ENCODE measurements at places on chromosomes 6 and 20.

GRCh38 chr6:83976037-83976755, 57.4 kb upstream of the MRAP2 start:
- DNase-seq, result no peak

DNA sequence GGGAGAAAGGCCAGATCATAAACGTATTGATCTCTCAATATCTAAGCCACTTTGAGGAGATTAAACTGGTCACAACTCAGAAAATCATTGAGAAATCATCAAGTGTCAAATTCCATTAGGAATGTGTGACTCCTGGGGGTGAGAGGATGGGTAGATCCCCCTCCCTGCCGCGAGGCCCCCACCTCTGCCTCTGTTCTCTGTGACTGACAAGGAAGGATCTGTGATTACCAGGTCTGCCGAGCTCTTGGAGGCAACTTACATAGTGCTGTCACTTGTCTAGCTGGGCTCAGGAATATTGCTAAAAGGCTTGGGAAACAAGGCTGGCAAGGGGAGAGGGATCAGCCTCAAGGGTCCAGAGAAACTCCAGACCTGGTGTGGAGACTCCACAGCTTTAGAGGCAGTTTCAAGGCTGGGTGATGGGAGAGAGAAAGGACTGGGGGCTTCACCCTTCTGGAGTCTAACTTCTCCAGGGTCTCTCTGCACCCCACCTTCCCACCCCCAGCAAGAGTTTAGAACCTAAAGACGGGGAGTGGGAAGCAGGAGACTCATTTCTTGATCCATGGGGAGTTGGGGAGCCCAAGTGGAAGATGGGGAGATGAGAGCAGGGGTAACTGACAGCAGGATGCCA, 11.6 kb upstream of the ARMC12 start:
- no peak for DNase-seq

DNA sequence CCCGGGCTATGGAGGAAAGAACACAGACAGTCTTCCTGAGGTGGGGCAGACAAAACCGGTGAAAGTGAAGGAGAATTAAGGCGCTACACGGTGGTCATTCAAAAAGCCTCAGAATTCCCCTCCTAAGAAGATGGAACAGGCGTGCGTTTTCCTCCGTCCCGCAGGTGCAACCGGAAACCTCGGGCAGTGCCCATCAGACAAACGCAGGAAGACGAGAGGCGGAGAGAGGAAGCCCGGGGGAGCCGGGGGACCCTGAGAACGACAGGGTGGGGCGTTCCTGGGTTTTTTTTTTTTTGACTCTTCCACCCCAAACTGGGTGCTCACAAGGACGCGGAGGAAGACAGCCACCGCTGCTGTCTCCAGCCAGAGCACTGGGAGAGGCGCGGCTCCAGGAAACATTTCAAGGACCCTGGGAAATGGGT, 25.4 kb downstream of the TTLL2 start:
- DNase-seq, result no peak

DNA sequence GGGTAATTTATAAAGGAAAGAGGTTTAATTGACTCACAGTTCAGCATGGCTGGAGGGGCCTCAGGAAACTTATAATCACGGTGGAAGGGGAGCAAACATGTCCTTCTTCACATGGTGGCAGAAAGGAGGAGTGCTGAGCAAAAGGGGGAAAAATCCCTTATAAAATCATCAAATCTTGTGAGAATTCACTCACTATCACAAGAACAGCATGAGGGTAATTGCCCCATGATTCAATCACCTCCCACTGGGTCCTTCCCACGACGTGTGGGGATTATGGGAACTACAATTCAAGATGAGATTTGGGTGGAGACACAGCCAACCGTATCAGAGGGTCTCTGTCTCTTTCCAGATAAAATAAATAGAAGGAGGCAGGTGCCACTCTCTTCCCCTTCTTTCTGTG, 48.7 kb downstream of the TNFAIP3 start:
- no peak for DNase-seq

GRCh38 chr6:44228836-44229235, 5.4 kb downstream of the SLC29A1 start:
- DNase-seq, result no peak

- no peak for DNase-seq
Measured at GRCh38 chr20:17936286-17936760, 32.3 kb downstream of the SNX5 start.

GRCh38 chr6:154402081-154402780, 45.6 kb upstream of the IPCEF1 start:
- DNase-seq, result no peak

DNA sequence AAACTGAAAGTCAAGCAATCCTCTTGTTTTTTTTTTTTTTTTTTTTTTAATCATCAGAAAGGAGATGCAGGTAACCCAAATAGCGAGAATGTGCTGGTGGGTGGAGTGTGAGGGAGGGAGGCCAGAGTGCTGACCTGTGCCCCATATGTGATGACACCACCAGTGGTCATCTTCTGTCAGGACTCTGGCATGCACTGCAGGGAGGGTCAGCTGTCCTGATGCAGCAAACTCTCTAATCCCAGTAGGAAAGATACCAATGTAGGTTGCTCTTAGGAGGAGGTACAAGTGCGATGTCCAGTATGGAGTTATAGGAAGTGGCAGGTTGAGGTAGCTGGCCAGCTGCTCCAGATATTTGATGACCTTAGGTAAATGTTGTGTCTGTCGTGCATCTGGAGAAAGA, 2.8 kb upstream of the CST4 start:
- DNase-seq, result no peak

GRCh38 chr6:97394160-97394748, 111.2 kb upstream of the MMS22L start:
- DNase-seq, result peak; percentile 53

- no peak for DNase-seq
Measured at GRCh38 chr6:56758553-56758952, 115.9 kb upstream of the DST start.

GRCh38 chr20:49448917-49449316, 33.6 kb downstream of the KCNB1 start:
- no peak for DNase-seq

GRCh38 chr6:108097882-108098281, 23.3 kb upstream of the OSTM1 start:
- no peak for DNase-seq

DNA sequence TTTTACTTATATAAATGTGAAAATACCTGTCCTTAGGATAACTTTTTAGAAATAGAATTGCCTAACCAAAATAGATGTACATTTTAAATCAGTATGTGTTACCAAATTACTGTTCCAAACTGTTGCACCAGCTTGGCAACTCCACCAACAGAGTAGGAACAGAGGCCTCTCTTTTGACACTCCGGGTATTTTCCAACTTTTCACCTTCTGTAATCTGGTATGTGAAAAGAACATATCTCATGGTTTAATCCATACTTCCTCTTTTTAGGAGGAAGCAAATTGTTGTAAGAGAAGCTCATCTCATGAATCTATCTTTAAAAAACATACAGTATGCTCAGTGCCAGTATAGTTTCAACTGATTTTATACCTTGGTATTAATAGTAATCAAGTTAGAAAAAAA, 24.9 kb downstream of the RNF144B start:
- peak; percentile 82 for DNase-seq

DNA sequence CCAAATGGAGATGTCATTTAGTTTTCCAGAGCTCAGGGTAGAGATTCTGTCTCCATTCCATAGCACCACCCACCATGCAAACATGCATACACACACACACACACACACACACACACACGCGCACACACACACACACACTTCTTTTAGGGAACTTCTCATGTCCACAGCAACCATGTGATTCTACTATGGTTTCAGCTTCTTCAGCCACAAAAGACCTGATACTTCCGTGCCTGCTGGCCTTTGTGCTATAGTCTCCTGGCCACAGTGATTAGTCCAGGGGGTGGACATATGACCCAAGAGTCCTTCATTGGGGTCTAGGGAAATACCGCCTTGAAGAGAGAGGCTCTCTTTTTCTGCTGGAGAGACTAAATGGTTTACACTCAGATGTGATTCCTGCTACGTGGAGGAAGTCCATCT, 53.5 kb downstream of the CARMIL1 start:
- DNase-seq, result peak; percentile 52

DNA sequence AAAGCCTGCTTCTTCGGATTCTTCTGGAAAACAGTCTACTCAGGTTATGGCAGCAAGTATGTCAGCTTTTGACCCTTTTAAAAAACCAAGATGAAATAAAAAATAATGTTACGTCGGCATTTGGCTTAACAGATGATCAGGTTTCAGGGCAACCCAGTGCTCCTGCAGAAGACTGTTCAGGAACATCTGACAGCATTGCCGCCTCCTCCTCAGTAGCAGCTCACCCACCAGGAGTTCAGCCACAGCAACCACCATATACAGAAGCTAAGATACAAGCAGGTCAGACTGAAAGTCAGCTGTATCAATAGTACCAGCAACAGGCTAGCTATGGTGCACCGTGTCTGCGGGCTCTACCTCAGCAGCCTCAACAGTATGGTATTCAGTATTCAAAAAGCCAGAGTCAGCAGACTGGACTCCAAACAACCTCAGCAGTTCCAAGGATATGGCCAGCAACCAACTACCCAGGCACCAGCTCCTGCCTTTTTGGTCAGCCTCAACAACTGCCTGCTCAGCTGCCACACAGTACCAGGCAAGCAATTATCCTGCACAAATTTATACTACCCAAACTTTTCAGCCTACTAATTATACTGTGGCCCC, 51.9 kb downstream of the BTBD9 start:
- no peak for DNase-seq

DNA sequence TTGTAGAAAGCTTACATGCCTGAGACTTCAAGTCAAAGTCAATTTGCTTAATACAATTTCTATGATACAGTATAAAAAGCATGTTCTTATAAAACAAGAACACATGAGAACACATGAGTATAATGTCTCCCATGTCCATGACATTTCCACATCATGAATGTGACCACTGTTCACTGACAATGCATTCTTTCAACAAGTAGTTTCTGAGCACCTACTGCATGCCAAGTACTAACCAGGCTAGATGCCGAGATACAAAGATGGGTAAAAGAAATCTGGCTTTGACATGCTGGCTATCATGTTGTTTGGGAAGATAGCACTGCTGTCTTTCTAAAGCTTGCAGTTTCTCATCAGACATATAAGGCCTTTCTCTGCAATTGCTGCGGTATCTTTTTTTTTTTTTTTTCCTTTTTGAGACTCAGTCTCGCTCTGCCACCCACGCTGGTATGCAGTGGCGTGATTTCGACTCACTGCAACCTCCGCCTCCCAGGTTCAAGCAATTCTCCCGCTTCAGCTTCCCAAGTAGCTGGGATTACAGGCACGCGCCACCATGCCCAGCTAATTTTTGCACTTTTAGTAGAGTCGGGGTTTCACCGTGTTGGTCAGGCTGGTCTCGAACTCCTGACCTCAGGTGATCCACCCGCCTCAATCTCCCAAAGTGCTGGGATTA, 123.6 kb upstream of the DST start:
- no peak for DNase-seq

DNA sequence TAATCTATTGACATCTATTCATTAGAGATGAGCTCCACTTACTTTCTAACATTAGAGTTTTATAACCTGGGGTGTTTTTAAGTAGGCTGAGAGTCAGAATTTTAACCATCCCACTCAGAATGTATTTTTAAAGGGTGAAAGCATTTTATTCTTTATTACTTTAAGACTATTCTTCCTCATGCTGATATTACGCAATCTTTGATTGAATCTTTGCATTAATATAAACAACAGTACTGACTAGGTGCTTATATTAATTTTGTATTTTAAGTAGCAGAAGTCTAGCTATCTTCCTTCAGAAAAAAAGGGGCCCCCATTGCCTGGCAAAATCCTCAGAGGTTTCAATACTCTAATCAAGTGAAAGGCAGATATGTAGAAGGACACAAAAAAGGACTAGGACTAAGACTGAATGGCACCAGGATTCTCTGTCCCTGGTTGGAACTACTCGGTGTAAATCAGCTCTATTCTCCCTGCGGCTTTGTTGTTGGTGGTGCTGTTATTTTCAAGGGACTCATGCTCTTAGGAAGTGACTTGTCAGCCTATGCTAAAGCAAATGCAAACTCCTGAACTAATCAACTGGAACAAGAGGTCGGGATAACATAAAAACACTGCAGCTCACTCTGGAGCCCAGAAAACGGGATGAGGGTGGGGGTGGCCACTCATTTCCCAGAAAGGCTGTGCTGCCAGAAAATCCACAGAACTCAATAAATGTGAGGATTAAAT, 1324.4 kb downstream of the GRIK2 start:
- no peak for DNase-seq

GRCh38 chr20:61882716-61883615, 182.7 kb downstream of the TAF4 start:
- no peak for DNase-seq

GRCh38 chr6:89640804-89641203, 2.3 kb upstream of the LYRM2 start:
- peak; percentile 9 for DNase-seq

DNA sequence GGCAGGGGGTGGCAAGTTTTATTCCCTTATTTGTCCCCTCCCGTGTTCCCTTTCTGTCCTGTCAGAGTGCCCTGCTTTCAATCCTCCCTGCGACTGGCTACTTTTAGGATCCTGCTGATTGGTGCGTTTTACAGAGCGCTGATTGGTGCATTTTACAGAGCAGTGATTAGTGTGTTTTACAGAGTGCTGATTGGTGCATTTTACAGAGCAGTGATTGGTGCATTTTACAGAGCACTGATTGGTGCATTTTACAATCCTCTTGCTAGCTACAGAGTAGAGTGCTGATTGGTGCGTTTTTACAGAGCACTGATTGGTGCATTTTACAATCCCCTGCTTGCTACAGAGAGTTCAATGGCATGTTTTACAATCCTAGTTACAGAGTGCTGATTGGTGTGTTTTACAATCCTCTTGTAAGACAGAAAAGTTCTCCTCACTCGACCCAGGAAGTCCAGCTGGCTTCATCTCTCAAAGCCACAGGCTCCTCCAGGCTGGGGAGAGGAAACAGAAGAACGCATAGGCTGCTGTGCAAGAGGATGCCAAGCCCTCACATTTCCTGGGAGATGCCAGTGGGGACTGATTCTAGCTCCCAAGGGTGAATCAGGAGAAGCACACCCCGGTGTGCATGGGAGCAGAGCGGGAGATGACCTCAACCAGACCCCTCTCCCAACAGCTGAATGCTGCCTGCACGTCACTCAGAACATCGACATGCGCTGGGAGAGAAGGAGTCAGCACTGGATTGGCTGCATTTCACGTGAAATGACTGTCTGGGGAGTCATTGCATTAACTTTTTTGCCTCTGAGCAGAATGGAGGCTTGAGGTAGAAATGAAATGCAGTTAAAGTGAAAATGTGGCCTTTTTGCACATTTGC, 48.3 kb upstream of the SLC22A23 start:
- DNase-seq, result no peak

- no peak for DNase-seq
Measured at GRCh38 chr6:123448306-123448884, 188.4 kb downstream of the TRDN start.

DNA sequence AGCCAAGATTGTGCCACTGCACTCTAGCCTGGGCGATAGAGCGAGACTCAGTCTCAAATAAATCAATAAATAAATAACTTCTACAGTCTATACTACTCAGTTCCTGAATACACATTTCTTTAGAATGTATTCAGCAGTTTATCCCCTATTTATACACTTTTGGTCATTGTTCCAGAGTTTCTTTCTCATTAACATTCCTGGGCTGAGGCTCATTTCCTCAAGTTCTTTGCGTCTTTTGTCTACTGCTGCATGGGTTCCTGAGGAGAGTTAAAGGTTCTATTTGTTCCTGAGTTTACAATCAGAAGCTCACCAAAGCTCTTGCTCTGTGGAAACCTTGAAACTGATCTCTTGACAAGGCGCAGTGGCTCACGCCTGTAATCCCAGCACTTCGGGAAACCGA, 37.7 kb upstream of the SASH1 start:
- no peak for DNase-seq

- peak; percentile 43 for DNase-seq
Measured at GRCh38 chr6:89924231-89924630, 30.0 kb downstream of the GJA10 start.

GRCh38 chr6:7138046-7138531, 30.3 kb downstream of the RREB1 start:
- peak; percentile 53 for DNase-seq
